ENCODE measurements at places on chromosomes 4 and X.

DNA sequence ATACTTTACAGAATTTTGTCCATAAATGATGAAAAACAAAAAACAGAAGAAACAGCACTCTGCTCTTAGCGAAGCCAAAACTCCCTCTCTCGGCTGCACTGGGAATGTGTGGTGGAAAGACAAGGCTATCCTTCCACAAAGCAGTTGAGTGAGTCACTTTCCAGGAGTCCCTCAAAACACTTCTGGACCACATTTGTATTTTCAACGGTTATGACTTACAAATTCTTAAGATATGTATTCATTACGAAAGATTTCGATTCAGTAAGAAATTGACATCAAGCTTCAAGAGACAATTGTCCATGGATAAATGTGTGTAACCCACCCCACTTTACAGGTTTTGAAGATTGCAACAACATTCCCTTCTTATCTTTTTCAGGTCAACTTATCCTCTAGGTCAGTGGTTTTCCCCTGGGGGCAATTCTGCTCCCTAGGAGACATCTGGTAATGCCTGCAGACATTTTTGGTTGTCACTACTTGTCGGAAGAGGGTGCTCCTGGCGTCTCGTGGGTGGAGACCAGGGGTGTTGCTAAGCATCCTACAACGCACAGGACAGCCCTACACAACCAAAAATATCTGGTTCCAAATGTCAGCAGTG, 66.7 kb upstream of the MTNR1A start:
- DNase-seq, result peak; percentile 74

GRCh38 chr4:156169861-156170260, 216.2 kb upstream of the CTSO start:
- no peak for DNase-seq

DNA sequence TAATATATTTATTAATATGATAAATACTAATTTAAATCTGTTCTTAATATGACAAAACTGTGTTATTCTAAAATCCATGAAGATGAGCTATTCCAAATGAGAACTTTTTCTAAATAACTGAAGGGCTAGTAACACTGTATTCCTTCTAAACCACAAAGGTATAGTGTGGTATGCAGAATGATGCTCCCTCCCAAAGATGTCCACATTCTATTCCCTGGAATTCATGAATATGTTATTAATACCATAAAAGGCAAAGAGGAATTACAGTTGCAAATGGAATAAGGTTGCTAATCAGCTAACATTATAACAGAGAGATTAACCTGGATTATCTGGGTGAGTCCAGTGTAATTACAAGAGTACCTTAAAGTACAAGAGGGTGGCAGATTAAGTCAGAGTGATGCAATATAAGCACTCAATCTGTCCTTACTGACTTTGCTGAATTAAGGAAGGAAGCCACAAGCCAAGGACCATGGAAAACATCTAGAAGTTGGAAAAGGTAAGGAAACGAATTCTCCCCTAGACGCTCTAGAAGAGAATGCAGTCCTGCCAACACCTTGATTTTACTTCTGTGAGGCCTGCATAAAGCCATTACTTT, 20.7 kb upstream of the MAB21L2 start:
- no peak for DNase-seq

DNA sequence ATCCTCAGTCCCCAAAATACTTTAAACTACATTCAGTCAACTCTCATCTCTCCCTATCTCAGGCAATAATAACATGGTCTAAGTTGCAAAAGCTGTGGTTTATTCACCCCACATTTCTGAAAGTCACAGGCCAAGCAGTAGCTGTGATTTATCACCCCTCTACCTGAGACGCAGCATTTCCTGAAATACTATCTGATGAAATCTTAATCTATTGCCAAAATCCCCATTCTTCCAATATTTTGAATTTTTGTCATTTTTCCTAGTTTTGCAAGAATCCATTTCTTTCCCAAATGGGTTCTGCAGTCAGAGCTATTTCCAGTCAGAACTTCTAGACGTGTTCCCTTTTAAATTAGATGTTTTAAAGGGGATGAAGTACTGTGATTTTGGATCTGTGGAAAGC, 148.3 kb downstream of the BANK1 start:
- no peak for DNase-seq

DNA sequence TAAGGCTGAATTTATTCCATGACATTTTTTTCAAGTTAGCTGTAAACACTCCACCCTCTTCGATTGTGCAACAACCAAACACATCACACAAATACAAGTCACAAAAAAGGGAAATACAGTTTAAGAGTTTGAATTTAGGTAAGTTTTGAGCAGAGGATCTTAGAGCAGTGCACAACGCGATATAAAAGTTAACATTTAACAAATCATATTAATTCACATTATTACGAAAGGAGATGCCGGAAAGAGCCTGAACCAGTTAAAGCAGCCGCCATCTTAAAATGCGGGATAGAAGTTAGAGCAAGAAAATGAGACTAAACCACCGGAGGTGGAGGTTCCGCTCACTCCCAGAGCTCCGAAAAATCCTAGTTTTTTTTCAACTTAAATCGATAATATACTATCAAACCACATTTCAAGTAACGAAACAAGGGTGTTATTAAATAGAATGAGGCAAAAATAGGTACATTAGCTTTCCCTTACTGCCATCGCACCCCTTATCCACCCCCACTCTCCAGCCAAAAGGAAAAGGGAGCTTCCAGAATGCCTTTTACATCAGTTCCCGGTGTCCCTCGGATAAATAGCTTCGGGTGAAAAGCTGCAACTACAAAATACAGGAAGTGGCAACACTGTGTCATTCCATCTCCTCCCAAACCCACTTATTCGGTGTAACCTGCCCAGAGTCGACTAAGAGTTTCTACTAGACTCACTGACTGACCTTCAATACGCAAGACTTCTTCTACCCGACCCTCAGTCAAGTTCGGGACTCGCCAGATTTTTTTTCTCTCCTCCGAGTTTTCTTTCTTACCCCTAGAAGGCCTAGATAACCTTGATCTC, 1.9 kb downstream of the UBE2D3 start:
- peak; percentile 49 for DNase-seq

GRCh38 chrX:12210196-12210815, 72.0 kb downstream of the FRMPD4 start:
- no peak for DNase-seq

DNA sequence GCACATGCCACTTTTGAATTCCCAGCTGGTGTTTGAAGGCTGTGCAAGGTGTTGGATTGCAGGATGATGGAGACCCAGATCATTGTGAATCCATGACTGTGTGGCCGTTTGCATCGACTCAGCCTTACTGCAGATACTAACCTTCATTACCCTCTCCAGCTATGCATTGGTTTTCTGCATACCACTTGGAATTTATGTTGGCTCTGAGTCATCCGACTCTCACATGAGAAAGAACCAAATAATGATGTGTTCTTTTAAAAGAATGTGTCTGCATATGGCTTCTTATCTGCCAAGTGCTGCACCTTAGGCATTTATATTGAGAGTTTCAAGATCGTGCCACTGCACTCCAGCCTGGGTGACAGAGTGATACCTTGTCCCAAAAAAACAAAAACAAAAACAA, 106.7 kb upstream of the PRKX start:
- peak; percentile 45 for DNase-seq

GRCh38 chr4:145736241-145736831, 56.4 kb downstream of the C4orf51 start:
- no peak for DNase-seq

GRCh38 chr4:115970859-115971258, 857.4 kb upstream of the NDST4 start:
- no peak for DNase-seq

GRCh38 chr4:53847965-53848364, 216.4 kb downstream of the CHIC2 start:
- DNase-seq, result no peak

- DNase-seq, result no peak
These were observed 39.0 kb upstream of the ZNF518B start for GRCh38 chr4:10496200-10496599.

GRCh38 chrX:45274576-45274975, 73.9 kb upstream of the DIPK2B start:
- peak; percentile 10 for DNase-seq

GRCh38 chr4:32226204-32226603, 1506.0 kb downstream of the PCDH7 start:
- no peak for DNase-seq

- DNase-seq, result no peak
These were observed 110.3 kb downstream of the PRDM5 start for GRCh38 chr4:120812216-120812615.

GRCh38 chrX:145818186-145819113, 821 bp downstream of the SLITRK2 start:
- DNase-seq, result no peak

GRCh38 chr4:144714166-144714565, 68.2 kb downstream of the HHIP start:
- no peak for DNase-seq

GRCh38 chr4:114272226-114272625, 292.8 kb upstream of the ARSJ start:
- peak; percentile 69 for DNase-seq

DNA sequence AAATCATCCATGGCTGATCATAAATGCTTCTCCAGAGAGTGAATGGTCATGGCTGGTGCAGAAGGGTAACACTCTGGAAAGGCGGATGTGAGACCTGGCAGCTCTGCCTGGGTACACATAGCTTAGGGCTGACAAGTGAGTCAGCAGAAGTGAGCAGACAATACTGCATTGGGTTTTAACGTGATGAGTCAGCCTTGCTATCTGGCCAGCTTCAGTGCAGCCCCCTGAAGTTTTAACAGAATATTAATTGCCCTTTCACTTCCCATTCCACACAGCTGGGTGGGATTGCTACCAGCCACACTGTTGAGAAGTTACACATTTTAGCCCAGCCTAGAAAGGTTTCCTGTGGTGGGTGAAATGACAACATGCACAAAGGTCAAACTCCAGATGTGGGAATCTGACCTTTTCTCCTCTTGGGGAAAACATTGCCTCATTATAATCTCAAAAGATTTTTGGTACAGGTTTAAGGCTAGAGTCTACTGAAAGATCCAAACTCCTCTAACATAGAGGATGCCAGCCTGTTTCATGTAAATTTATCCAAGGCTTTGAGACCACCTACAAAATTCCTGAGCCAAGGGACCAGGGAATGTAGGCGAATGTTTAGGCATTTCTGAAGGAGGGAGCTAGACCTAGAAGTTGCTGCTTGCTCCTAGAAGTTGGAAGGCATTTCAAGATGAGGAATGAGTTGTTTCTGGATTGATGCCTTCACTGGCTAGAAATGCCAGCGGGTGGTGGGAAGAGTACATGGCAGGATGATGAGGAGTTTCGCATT, 230.3 kb upstream of the PGRMC2 start:
- DNase-seq, result peak; percentile 90

- no peak for DNase-seq
These were observed 491.0 kb downstream of the NAF1 start for GRCh38 chr4:162675661-162676060.

- DNase-seq, result no peak
These were observed 246.9 kb upstream of the GIMD1 start for GRCh38 chr4:106615410-106615945.

DNA sequence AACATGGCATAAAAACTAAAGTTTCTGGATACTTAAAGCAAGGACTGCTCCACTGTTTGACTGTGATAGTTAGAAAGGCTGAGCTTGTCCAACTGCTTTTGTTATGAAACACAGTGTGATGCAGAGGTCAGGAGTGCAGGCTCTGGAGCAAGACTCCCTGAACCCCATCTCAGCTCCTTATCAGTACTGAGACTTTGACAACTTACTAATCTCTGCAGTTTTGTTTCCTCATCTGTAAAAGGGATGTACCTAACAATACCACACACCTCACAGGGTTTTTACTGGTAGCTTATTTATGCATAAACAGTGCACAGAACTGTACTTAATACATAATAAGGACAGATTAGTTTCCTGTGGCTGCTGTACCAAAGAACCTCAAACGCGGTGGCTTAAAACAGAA, 804.3 kb downstream of the FSTL5 start:
- no peak for DNase-seq
